Right lobe of liver (tissue), 6 donors: ENCODE measurements at places on chromosomes 5 and 9.

- no peak for DNase-seq
Observed at GRCh38 chr5:11396917-11397316, 507.3 kb downstream of the CTNND2 start.

DNA sequence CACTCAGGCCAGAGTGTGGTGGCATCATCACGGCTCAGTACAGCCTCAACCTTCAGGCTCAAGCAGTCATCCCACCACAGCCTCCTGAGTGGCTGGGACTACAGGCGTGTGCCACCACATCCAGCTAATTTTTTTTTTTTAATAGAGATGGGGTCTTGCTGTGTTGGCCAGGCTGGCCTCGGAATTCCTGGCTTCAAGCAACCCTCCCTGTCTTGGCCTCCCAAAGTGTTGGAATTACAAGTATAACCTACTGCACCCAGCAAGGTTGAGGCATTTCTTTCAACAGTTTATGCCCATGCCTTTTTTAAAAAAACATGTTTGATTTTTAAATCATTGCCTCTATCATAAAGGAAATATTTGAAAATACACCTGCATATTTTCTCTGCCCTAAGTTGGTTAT, 2.8 kb downstream of the RARS1 start:
- no peak for DNase-seq

DNA sequence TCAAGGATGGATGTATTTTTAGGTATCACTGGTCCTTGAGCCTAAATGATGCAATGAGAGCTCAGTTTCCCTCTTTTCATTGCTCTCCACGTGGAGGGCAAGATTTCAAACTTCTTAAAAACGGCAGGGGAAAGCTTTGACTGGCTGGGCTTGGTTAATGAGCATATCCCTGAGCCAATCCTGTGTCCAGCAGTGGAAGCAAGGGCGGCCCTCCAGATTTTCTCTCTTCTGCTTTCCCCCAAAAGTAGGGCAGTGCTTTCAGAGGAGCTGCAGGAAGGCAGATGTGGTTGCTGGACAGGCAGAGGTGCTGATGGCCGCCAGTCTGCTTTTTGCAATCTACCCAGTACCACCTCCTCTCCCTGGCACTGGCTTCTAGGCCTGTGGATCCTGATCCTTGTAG, 30.0 kb upstream of the TBC1D2 start:
- no peak for DNase-seq

GRCh38 chr5:174589011-174589410, 135.4 kb upstream of the MSX2 start:
- DNase-seq: no peak

- no peak for DNase-seq
Observed at GRCh38 chr5:16563686-16564085, 53.1 kb downstream of the RETREG1 start.
